ENCODE measurements at places on chromosomes 5 and 9.
A peak's percentile ranks its signal among the peaks of the same experiment; 100 is the strongest.

- H3K4me3 ChIP-seq = no peak overlapping the region
- H3K4me1 ChIP-seq = no peaks in the 10 kb centered on the region
- H3K27ac ChIP-seq = no peak overlapping the region
- peaks cover 4% of the 10 kb centered on the region for H3K36me3 ChIP-seq
- H3K27me3 ChIP-seq = no peaks in the 10 kb centered on the region
Measured at GRCh38 chr9:94921092-94921471, 194.6 kb downstream of the AOPEP start.

DNA sequence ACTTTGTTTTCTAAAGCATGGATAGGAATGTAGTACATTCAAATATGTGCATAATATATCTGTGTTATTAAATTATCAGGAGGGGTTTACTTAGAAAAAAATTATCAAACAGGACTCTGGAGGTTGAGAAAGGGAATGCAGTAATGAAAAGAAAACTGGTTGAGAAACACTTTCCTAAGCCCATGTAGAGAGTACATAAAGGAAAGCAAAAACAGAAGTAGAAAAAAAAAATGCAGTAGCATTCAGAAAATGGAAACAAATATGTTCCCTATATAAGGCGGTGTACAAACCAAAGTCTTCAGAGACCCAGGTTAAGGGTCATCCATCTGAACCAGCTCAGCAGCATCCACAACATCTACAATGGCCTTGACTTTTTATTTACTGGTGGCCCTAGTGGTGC lies at the start of gene IFNA8:
IFNA8 (plus strand) TSS at position 301 of the 400 bp plus-strand sequence; CDS start at position 361, 60 bp downstream.
- H3K4me3 ChIP-seq = no peak within 1 kb of the TSS
- peaks cover 4% of the 10 kb centered on the region for H3K27me3 ChIP-seq

GRCh38 chr5:14684757-14685156 lies 20.2 kb downstream of the OTULIN start:
- peaks cover 54% of the 10 kb centered on the region for H3K36me3 ChIP-seq
- H3K4me3 ChIP-seq = no peak overlapping the region
- no peaks in the 10 kb centered on the region for H3K27me3 ChIP-seq
- H3K27ac ChIP-seq = no peak overlapping the region
- H3K4me1 ChIP-seq = peaks cover 19% of the 10 kb centered on the region

GRCh38 chr5:177111720-177112394 lies 21.7 kb upstream of the NSD1 start:
- peak; percentile 76 for DNase-seq
- H3K27ac ChIP-seq = no peak overlapping the region
- H3K36me3 ChIP-seq = no peaks in the 10 kb centered on the region
- H3K4me1 ChIP-seq = peaks cover 16% of the 10 kb centered on the region
- H3K4me3 ChIP-seq = no peak overlapping the region

DNA sequence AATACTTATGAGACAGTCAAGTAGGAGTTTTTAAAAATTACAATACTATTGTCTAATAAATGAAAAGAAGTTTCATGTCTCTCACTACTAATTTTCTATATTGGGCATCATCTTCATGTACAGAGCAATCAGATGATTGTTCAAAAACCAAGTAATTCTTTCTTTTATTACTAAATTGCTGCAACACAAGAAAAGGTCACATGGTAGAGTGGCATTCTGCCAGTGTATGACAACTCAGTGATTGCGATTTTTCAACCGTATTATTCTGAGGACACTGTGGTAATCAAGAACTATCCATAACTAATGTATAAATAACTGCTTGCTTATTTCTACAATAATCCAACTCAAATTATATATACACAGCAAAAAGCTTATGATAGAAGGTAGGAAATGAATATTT lies 96.7 kb upstream of the GRHPR start:
- H3K27ac ChIP-seq = no peak overlapping the region
- H3K36me3 ChIP-seq = no peaks in the 10 kb centered on the region
- H3K4me3 ChIP-seq = no peak overlapping the region
- H3K4me1 ChIP-seq = peaks cover 7% of the 10 kb centered on the region
- no peak for DNase-seq

DNA sequence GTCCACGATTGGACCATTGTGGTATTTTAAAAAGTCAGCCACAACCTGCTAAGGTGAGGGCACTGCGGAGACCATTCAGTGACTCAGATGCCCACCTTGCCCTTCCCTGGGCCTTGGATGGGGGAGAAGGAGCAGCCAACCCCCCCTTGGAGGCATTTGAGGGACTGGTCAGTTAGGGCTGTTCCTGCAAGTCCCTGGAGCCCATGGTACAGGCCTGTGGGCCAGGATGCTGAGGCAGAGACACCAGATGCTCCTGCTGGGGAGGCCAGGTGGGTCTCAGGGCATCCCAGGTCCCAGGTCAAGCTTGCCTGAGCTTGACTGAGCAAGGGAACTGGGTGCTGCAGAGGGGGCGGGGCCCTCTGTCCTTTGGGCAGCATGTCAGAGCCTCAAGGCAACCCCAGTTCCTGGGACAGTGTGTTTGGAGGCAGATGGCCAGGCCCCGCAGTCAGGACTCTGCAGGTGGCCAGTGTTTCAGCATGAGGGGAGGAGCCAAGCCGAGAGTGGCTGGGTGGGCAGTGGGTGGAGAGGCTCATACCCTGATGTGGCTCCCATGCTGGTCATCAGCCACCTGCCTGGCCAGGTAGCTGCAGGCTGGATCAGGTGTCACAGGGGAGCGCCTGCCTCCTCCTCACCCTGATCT lies 27.5 kb downstream of the SLC6A3 start:
- no peaks in the 10 kb centered on the region for H3K27me3 ChIP-seq
- no peak overlapping the region for H3K27ac ChIP-seq
- DNase-seq = no peak

- H3K4me1 ChIP-seq = no peaks in the 10 kb centered on the region
- no peak for DNase-seq
- no peak overlapping the region for H3K4me3 ChIP-seq
- H3K27me3 ChIP-seq = no peaks in the 10 kb centered on the region
- no peak overlapping the region for H3K27ac ChIP-seq
Measured at GRCh38 chr5:30600892-30601291, 592.6 kb upstream of the CDH6 start.

GRCh38 chr5:109748546-109748945 lies 58.8 kb downstream of the MAN2A1 start:
- no peak overlapping the region for H3K27ac ChIP-seq
- no peaks in the 10 kb centered on the region for H3K27me3 ChIP-seq
- DNase-seq = no peak
- H3K4me3 ChIP-seq = no peak overlapping the region
- peaks cover 26% of the 10 kb centered on the region for H3K36me3 ChIP-seq

DNA sequence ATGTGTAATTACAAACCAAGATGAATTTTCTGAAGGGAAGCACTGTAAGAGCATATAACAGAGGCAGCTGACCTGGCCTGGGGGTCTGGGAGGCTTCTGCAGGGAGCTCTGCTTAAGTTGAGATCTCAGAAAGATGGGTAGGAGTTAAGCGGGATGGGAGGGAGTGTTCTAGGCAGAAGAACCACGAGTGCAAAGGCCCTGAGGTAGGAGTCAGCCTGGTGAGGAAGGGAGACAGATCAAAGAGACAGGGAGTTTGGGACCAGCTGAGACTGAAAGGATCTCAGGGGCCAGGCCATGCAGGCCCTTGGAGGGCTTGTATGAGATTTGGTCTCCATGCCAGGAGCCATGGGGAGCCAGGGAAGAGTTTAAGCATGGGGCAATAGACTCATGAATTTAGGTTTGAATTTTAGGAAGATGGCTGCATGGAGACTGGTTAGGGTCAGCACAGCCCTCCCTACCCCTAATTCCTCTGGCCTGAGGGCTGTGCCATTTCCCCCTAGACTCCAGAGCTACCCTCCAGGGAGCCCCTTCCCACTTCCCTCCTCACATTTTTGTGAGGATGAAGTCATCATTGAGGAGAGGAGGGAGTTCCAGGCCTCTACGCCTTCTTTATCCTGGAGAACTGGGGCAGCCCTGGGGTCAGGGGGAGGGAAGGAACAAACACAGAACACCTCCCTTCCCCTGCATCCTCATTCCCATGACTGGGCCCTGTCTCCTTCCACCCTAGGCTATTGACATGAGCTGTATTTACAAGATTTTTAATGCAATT lies 4.8 kb upstream of the ARAP3 start:
- H3K4me1 ChIP-seq = peaks cover 13% of the 10 kb centered on the region
- DNase-seq = no peak
- H3K27ac ChIP-seq = no peak overlapping the region
- peaks cover 4% of the 10 kb centered on the region for H3K27me3 ChIP-seq
- H3K4me3 ChIP-seq = no peak overlapping the region
- H3K36me3 ChIP-seq = no peaks in the 10 kb centered on the region

DNA sequence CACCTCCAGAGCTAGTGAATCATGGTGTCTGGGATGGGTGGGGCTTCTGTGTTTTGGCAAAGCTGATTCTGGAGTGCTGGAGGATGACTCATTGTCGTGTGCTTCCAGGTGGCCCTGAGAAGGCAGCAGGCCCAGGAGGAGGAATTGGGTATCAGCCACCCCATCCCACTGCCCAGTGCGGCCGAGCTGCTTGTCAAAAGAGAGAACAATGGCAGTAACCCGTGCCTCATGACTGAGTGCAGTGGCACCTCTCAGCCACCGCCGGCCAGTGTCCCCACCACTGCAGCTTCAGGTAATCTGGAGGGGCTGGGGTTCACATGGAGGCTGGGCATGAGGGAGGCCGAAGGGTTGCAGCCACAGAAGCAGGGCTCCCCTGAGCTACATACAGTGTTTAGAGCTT lies 5.4 kb downstream of the DMRT1 start:
- no peaks in the 10 kb centered on the region for H3K36me3 ChIP-seq
- H3K4me3 ChIP-seq = no peak overlapping the region

DNA sequence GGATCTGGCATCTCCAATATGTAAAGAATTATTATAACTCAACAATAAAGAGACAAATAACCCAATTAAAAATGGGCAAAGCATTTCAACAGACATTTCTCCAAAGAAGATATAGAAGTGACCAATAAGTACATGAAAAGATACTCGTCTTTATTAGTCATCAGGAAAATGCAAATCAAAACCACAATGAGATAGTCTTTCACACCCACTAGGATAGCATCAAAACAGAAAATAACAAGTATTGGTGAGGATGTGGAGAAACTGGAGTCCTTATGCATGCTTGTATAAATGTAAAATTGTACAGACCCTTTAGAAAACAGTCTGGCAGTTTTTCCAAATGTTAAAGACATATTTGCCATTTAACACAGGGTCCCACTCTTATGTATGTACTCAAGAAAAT lies 39.1 kb upstream of the ITGA1 start:
- H3K4me3 ChIP-seq = no peak overlapping the region
- DNase-seq = no peak
- no peak overlapping the region for H3K27ac ChIP-seq
- no peaks in the 10 kb centered on the region for H3K27me3 ChIP-seq
- peaks cover 19% of the 10 kb centered on the region for H3K4me1 ChIP-seq
- H3K36me3 ChIP-seq = no peaks in the 10 kb centered on the region

- H3K27ac ChIP-seq = no peak overlapping the region
- no peak overlapping the region for H3K4me3 ChIP-seq
- no peaks in the 10 kb centered on the region for H3K36me3 ChIP-seq
- no peak for DNase-seq
Measured at GRCh38 chr9:112531666-112532282, 45.1 kb downstream of the KIAA1958 start.

GRCh38 chr9:87280421-87280820 lies 217.2 kb upstream of the DAPK1 start:
- H3K4me3 ChIP-seq = no peak overlapping the region
- H3K27ac ChIP-seq = no peak overlapping the region
- no peak for DNase-seq
- no peaks in the 10 kb centered on the region for H3K36me3 ChIP-seq
- peaks cover 21% of the 10 kb centered on the region for H3K27me3 ChIP-seq

GRCh38 chr9:86718388-86719049 lies 228.8 kb downstream of the GAS1 start:
- H3K36me3 ChIP-seq = no peaks in the 10 kb centered on the region
- H3K4me3 ChIP-seq = no peak overlapping the region
- no peak overlapping the region for H3K27ac ChIP-seq
- H3K27me3 ChIP-seq = peaks cover 3% of the 10 kb centered on the region
- H3K4me1 ChIP-seq = no peaks in the 10 kb centered on the region

GRCh38 chr5:181282874-181283273 lies 21.9 kb upstream of the TRIM52 start:
- H3K4me3 ChIP-seq = no peak overlapping the region
- no peak overlapping the region for H3K27ac ChIP-seq
- no peaks in the 10 kb centered on the region for H3K4me1 ChIP-seq
- DNase-seq = no peak
- H3K36me3 ChIP-seq = no peaks in the 10 kb centered on the region

DNA sequence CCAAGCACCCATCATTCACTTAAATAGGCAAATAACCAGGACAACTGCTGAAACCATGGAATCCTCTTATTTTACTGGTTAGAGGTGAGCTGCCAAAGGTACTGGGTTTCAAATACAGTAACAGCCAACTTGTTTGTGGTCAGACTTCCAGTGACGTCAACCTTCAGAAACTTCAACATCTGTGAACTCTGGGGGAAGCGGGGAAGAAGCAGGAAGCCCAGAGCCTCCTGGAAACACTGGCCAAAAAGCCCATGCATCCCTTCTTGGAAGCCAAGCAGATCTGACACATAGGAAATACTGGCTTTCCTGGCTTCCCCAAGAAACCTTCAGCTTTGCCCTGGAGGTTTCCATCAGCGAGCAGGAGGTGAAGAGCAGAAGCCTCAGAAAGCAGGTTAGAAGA lies 4.9 kb upstream of the FRRS1L start:
- no peak for DNase-seq
- H3K4me3 ChIP-seq = no peak overlapping the region
- H3K36me3 ChIP-seq = no peaks in the 10 kb centered on the region
- H3K27me3 ChIP-seq = peaks cover 24% of the 10 kb centered on the region
- peaks cover 5% of the 10 kb centered on the region for H3K4me1 ChIP-seq

DNA sequence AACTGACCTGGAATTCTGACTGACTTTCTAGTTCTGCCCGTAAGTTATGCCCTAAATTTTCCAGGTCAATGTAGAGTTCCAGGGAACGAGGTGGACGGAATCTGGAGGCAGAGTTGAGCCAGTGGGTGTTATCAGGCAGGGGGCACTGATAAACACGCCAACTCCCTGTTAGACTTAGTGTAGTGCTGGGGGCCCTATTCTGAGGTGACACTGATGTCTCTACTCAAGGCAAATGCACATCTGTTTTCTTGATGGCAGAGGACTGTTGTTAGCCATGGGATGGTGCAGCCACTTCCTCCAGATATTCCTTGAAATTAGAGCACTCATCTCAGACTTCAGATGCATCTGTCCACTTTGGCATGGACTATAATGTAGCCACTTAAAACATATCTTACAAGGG lies 83.5 kb downstream of the C9orf152 start:
- peaks cover 17% of the 10 kb centered on the region for H3K4me1 ChIP-seq
- H3K4me3 ChIP-seq = no peak overlapping the region
- no peaks in the 10 kb centered on the region for H3K27me3 ChIP-seq
- H3K36me3 ChIP-seq = no peaks in the 10 kb centered on the region
- H3K27ac ChIP-seq = no peak overlapping the region
- DNase-seq = no peak

All from activated naive CD4-positive, alpha-beta T cell treated with anti-CD3 and anti-CD28 coated beads for 36 hours (primary cell).